ENCODE measurements at places on chromosomes 2 and 18.

DNA sequence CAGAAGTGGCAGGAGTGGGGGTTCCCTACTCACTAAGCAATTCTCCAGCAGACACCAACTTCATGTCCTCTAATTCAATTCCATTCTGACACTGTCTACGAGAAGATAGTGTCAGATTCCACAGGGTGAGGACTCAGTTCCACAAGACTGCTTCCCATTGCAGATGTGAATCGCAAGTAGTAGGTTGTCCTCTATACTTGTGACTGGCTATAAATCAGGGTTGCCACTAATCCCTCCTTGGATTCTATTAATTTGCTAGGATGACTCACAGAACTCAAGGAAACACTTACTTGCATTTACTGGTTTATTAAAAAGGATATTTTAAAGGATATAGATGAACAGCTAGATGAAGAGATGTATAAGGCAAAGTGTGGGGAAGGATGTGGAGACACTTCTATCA lies 184.1 kb upstream of the ACVR2A start:
- DNase-seq = no peak

- DNase-seq = no peak
Observed at GRCh38 chr2:41847744-41848441, 199.9 kb upstream of the PKDCC start.

GRCh38 chr2:69453475-69454129 lies 16.4 kb upstream of the NFU1 start:
- no peak for DNase-seq

DNA sequence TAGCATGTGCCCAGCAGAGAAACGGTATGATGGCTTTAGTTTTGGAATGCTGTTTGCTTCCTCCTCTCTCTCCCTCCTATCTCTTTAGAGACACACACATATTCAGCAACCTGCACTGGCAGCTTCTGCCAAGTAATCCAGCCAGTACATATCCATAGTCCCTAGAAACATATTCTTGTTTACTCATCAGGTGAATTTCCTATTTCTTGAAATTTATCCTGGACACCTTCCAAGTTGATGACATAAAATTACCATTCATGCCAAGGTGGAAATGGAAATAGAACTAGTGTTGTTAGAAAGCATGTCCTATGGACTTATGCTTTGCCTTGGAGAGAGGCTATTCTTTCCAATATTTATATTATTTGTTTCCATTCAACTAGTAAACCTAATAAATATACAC lies 50.9 kb upstream of the RGPD4 start:
- DNase-seq = no peak

GRCh38 chr2:138602166-138602460 lies 100.5 kb downstream of the SPOPL start:
- no peak for DNase-seq

All from fibroblast of the conjunctiva (primary cell).